MCF 10A (cell line): ENCODE measurements at places on chromosomes 12 and 14. TPM values are rescaled to one million over a fixed set of nuclear protein-coding genes. Genes with fewer than 3 reads are reported as not detected.

GRCh38 chr14:101150039-101150610, 246.6 kb upstream of the RTL1 start:
- DNase-seq: no peak

The LMNTD1 gene
- total RNA-seq: not detected in 2 replicates

The KERA gene
- total RNA-seq: not detected in 2 replicates

DNA sequence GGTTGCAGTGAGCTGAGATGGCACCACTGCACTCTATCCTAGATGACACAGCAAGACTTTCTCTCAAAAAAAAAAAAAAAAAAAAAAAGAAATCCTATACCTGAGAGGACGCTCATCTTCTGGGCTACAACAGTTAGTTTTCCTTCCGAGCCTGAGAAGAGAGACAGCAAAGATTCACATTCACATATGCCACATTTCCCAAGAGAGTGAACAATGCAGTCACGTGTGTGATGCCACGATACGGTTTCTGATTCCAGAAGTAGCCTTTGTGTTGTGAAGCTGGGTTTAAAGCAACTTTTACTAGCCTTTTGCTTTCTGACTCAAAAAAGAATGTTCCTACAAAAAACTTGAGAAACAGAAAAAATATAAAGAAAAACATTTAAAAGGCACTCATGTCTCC, 19.5 kb downstream of the GCN1 start:
- no peak for DNase-seq

- peak; percentile 60 for DNase-seq
These were observed 396 bp downstream of the FERMT2 start for GRCh38 chr14:52950410-52950897.

The VRTN gene
- total RNA-seq: not detected in 2 replicates

DNA sequence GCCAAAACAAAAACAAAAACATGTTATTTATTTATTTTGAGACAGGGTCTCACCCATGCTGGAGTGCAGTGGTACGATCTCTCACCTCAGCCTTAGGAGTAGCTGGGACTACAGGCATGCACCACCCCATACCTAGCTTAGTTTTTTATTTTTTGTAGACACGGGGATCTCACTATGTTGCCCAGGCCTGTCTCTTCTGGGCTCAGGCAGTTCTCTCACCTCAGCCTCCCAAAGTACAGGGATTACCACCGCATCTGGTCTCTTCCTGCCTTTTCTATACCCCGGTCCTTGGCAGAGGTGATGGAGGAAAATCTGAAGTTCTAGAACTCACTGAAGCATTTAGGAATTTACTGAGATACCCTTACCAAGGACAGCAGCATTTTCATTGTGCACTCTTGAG, 6.8 kb upstream of the IRF2BPL start:
- DNase-seq: no peak

The GRIN2B gene
- total RNA-seq: not detected in 2 replicates

The PTPRR gene
- total RNA-seq: 0.17 TPM in 1 of 2 replicates, not detected in the other

The TMEM121 gene
- 0.34 and 0.68 TPM in 2 replicates for total RNA-seq
